ENCODE measurements at places on chromosomes 4 and X.
A peak's percentile ranks its signal among the peaks of the same experiment; 100 is the strongest.

DNA sequence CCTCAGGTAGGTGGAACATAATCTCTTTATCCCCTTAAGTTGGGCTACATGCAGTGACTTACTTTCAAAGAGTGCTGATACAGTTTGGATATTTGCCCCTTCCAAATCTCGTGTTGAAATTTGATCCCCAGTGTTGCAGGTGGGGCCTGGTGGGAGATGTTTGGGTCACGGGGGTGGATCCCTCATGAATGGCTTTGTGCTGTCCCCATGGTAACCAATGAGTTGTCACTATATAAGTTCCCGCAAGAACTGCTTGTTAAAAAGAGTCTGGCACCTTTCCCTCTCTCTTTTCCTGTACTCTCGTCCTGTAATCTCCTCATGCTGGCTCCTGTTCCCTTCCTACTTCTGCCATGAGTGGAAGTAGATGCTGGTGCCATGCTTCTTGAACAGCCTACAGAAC lies 71.3 kb downstream of the GLRA3 start:
- DNase-seq: no peak

- DNase-seq: no peak
These were observed 21.2 kb downstream of the ZFP42 start for GRCh38 chr4:188016754-188017153.

DNA sequence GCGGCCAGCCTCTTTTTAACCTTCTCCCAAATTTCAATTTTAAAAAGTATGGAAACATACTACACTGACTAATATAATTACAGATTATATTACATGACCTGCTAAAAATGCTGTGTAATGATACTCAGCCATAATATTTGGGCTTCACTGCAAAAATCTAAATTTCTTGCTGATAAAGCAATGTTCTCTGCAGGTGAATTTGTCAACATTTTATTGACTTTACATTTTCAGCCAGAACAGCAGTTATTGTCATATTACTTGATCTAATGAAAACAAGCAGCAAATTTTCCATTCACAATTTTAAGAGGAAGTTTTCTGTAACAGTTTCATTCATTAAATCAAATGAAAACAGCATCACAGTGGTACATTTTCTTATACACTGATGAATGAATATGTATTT lies 91.1 kb downstream of the FRYL start:
- DNase-seq: no peak

GRCh38 chrX:14300376-14300775 lies 229.0 kb upstream of the GLRA2 start:
- no peak for DNase-seq

GRCh38 chr4:8688908-8689445 lies 96.4 kb downstream of the CPZ start:
- DNase-seq: no peak

- DNase-seq: peak; percentile 77
These were observed 92.0 kb upstream of the TNIP3 start for GRCh38 chr4:121255986-121256750.

DNA sequence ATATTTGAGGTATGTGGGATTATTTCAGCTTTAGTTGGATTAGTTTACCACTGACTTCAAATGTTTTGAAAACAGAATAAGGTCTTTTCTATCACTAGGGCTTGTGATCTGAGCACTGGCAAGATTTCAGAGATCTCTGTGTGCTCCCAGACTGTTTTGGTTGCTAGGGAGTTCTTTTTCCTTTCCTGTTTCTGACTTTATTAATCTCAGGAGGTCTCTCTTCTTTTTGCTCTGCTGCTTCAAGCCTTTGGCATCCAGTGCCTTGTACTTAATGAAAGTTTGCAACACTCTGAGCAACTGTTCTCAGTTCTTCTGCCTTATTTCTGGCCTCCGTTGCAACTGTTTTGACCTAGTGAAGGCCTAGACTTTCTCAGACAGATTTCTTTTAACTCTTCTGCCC lies 32.1 kb upstream of the PAQR3 start:
- no peak for DNase-seq

- no peak for DNase-seq
These were observed 924 bp upstream of the IRAK1 start for GRCh38 chrX:154020536-154021115.

DNA sequence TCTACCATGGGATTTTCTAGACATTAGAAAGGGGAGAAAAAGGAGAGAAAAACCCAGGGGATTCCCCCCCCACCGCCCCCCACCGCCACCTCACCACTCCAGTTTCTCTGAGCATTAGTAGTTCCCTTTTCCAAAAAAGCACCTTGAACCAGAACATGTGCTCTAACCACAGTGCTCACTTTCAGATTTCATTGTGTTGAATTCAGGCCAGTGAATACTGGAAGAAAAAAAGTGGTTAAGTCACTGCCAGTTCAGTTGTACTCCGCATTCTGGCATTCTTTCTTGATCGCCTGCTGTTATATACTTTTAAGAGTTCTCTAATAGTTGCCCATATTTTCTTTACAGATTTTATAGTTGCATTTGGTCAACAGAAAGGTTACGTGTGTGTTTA lies 40.9 kb downstream of the JADE3 start:
- no peak for DNase-seq

DNA sequence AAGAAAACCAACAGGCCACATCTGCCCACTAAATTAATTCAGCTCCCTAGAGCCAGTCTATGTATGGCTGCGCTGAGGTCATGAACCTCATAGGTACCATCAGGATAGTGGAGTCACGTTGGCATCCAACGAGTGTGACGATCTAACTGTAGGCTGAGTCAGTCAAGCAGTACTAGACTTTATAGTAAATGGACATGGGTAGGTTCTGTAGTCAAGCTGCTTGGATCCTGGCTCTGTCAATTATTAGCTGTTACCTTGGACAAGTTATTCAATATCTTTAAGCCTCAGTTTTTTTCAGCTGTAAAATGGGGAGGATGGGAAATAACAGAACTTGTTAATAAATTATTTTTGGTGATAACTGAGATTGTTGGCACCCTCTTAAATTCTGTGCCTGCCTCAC lies 432.4 kb upstream of the RASGEF1B start:
- no peak for DNase-seq

DNA sequence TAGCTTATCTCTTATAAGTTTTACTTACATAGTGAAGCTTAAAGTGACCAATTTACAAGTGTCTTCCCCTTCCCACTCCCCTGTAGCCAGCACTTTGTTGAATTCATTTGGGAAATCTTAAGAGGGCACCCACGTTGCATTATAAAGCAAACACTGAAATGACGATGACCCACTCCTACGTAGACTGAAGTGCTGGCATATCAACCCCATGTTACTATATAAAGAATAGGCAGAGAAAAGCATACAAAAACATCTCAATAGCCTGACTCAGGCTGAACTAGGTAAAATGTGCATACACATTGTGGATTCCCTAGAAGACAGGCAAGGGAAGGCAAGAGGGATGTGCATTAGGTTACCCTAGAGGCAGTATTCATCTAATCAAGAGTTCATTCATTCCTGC lies 313.4 kb downstream of the TENM3 start:
- no peak for DNase-seq
